ENCODE measurements at places on chromosomes 11 and 22.

DNA sequence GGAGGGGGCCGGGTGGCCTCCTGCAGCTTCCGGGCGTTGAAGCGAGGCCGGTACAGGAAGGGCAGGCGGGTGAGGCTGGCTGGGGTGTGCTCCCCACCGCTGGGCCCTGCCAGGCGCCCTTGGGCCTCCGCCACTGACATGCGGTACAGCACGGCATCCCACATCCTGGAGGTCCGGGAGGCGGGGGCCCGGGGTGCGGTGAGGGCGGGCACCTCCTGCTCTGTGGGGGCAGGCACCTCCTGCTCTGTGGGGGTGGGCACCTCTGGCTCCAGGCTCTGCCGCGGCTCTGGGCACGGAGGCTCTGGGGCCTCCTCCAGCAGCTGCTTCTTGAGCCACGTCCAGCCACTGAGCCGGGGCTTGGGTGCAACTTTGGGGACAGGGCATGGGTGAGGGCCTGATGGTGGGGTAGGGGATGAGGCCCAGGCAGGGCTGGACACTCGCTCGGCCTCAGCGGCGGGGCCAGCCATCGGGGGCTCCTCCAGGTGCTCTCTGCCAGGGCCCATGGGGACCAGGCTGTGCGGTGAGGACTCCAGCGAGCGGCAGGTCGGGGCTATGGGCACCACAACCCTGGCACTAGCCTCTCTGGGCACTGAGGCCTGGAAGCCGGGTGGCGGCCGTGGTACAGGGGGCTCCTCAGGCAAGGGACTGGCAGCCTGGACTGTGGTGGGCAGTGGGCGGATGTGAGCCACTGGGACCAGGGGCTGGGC, 2.3 kb downstream of the PRR33 start:
- no peak for DNase-seq

- DNase-seq, result no peak
These were observed 369 bp downstream of the DHCR7 start for GRCh38 chr11:71447791-71448256.

DNA sequence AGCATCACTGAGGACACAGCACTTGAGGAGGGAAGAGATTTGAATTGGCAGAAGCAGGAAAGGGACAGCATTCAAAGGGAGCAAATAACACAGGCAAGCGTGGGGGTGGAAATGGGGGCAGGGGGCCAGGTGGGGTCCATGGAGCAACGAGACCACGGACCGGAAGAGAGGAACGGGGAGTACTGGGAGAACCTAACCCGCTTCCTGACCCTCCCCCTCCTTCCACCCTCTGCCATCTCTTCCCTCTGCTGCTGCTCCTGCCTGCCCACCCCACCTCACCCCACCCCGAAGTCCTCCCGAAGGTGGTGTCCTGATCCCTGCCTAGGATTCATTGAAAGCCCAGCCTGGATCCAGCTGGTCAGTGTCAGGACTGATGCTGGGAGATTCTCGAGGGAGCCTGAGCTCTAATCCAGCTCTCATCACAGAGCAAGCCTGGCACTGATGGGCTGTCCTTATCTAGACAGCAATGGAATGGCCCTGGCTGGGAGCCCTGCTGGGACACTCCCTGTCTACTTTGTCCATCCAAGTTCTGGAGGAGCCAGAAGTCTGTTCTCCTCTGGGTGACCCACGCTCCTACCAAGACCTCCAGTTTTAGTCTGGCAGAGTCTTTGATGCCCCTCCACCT, 105.0 kb downstream of the TRIM29 start:
- no peak for DNase-seq

- DNase-seq, result no peak
These were observed 600 bp upstream of the RAB6A start for GRCh38 chr11:73761403-73761945.

- no peak for DNase-seq
These were observed 187.3 kb upstream of the B3GAT1 start for GRCh38 chr11:134599299-134599771.

DNA sequence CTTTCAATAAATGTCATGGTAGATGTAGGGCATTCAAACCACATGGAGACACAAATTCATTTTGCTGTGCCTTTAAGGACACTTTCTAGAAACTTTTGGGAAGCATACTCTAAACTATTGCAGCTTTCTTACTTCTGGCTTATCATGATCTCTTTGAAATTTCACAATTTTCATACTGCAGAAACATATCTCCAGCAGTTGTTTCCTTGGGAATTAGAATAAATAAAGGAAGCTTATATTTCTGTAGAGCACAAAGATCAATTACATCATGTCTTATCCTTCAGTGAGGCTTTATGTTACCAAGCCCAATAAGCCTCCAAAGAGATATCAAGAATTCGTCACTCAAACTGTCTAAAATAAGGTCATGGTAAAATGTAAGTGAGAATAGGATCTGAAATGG, 74.5 kb upstream of the RAB38 start:
- no peak for DNase-seq

DNA sequence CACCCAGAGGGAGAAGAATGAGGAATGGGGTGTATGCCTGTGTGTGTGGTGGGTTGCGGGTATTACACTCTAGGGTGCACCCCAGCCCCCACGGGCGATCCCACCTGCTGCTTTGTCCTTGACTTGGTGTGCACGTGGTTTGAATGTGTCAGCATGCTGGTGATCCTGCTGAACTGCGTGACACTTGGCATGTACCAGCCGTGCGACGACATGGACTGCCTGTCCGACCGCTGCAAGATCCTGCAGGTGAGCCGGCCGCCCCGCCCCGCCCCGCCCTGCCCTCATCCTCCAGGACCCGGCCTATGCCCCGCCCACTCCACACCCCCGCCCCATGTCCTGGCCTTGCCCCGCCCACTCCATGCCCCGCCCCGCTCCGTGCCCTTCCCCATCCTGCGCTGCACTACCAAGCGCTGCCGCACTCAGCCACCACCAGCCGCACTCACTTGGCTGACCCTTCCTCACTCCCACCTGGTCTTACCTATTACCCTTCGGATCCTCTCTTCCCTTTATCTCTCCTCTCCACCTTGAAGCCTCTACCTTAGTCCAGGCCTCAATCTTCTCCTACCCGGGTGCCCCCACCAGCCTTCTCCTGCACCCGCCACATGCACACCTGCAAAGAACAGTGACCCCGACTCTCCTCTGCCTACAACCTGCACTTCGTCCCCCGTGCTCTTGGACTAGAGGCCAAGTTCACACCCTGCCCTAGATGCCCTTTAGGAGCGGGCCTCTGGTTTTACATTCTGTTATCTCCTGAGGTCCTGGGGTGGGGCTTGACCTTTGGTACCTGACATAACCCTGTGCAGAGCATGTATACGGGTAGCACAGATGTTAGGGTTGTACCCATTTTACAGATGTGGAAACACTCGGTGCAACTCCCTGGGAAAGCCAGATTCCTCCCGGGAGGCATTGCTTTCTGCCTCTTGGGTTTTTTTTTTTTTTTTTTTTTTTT, 27.7 kb downstream of the CACNA1I start:
- no peak for DNase-seq

GRCh38 chr11:78195917-78196560, 7.3 kb downstream of the USP35 start:
- no peak for DNase-seq

GRCh38 chr11:68994161-68994893, 13.5 kb upstream of the MRGPRD start:
- no peak for DNase-seq

DNA sequence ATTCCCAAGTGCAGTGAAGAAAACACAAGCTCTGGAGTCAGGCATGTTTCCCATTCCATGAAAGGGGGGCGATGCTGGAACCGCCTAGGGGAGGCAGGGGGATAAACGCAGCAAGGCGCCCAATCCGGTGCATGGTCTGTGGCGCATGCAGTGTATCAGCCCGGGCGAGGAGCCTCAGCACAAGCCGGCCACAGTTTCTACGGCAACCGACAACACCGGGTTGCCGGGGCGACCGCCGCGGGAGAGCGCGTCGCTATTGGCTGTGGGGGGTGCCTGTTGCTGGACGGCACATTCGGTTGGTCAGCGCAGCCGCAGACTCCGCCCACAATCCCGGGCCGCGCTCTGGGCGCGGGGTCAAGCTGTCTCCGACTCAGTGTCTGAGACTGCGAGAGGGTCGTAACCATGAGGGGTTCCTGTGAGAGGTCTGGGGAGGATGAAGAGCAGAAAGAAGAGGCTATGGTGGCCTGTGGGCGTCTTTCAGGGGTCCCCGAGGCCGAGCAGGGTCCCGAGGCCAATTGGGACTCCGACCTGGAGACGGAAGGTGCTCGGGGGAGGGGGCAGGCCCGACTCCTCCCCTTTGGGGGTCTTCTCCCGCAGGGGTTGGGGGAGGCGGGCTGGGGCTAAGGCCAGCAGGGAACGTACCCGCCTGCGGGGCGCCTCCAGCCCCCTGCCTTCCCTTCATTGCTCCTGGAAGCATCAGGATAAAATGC, at the start of gene LRRC74B:
Gene LRRC74B (plus strand): TSS at position 362 of the 710 bp plus-strand sequence. CDS start 41 bp downstream, at position 403.
- DNase-seq, result peak; percentile 85

GRCh38 chr11:80104191-80104590, 663.4 kb upstream of the TENM4 start:
- no peak for DNase-seq

DNA sequence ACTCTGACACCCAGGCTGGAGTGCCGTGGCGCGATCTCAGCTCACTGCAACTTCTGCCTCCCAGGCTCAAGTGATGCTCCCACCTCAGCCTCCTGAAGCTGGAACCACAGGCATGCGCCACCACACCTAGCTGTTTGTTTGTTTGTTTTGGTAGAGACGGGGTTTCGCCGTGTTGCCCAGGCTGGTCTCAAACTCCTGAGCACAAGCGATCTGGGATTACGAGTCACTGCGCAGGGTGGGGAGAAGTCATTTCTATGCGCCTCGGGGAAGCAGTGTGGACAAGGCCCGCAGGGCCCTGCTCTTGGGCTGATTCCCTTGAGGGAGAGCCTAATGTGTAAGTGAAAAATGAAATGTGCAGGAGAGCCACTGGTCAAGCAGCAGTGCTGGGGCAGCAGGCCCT, 19.6 kb upstream of the SEPTIN5 start:
- no peak for DNase-seq

DNA sequence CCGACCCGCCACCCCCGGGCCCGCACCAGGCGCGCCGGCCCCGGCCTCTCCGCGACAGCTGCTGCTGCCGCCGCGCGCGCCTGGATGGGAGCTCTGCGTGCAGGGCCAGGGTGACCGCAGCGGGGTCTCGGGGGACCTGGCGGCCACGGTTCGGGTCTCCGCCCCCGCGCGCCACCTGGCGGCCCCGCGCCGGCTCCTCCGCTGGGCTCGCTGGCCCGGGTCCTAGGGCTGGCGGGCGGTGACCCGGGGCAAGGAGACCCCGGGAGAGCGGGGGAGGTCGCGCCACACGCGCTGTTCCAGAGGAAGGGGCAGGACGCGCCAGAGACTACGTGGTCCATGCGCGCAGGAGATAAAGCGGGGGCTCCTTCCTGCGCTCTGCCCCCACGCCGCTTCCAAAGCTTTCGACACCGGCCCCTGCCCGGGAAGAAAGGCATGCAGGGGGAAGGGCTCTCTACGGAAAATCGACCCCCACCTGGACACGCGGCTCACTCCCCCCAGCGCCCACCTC, 562 bp downstream of the SHANK2 start:
- peak; percentile 63 for DNase-seq

DNA sequence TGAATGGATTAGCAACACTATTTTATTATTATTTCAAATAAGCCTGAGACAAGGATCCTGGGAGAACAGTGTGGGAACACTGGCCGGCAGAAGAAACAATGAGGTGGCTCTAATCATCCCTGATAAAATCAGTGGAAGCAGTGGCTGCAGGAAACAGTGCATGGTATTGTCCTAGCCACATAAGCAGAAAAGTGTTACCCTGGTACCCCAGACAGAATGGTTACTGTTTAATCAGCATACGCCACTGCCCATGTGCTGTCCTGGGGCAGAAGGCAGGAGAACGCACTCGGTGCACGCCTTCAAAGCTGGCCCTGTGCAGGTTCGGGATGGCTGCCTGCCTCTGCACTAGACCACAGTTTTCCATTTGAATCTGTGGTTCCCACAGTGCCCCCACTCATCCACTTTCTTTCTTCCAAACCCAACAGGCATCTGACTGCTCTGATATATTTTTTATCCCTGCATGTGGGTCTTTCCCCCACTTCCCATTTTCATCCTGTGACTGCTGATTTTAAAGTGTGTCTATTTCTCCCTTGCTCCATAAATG, 25.7 kb downstream of the OPCML start:
- no peak for DNase-seq

GRCh38 chr22:21827628-21828267, 39.7 kb downstream of the MAPK1 start:
- no peak for DNase-seq

DNA sequence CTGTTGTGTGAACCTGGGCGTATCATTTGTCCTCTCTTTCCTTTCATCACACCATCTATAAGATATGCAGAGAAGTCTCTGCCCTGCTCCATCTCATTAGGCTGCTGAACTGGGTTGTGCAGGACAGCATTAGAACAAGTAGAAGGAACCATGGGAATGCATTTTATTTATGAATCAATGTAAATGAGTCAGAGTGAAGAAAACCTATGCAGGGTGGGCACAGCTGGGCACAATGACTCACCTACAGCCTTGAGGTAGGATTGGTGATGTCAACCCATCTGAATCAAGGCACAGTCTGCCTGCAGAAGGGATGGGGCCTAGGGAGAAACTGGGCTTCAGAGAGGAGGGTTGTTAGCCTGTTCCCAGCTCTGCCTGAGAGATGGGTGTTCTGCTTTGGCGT, 123.4 kb downstream of the CSNK2A3 start:
- DNase-seq, result no peak

DNA sequence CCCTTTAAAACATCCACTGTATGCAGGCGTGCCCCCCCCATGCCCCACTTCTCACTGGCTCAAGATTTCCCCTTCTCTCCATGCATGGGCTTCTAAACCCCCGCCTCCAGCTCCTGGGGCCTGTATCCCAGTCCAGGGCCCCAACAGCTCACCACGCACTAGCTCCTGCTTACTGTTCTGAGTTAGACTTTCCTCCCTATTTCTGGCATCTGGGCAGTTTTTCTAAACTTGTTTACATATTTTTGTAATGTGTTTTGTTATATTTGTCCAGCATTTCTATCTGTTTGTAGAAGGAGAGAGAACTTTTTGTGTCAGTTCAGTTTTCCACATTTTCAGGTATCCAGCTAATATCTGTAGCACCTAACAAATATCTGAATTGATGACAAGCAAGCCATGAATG, 178.5 kb downstream of the SPON1 start:
- no peak for DNase-seq

DNA sequence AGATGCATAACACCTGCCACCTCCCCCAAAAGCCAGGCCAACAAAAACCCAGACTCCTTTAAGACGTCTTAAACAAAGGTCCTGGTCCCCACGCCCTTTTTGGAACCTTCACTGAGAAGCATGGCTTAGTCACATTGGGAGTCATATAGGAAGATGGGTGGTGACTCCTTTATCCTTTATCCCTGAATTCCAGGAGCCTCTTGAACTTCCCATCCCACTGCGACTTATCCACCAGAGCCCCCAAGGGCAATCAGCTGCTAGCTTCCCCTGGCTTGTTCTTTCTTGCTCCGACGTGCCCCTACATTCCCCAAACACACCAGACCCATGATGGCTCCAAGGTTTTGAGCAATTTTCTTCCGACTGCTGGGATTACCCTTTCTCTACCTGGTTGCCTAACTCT, 567.0 kb upstream of the CADM1 start:
- no peak for DNase-seq

- DNase-seq, result no peak
These were observed 91.2 kb upstream of the DBX1 start for GRCh38 chr11:20251496-20251895.

- DNase-seq, result no peak
These were observed 7.5 kb upstream of the ANKRD13D start for GRCh38 chr11:67281552-67282150.

Measured in NCI-H1436 (cell line).